ENCODE measurements at places on chromosomes 1 and 21.

- DNase-seq = no peak
Measured at GRCh38 chr1:159914252-159915018, 10.9 kb downstream of the TAGLN2 start.

DNA sequence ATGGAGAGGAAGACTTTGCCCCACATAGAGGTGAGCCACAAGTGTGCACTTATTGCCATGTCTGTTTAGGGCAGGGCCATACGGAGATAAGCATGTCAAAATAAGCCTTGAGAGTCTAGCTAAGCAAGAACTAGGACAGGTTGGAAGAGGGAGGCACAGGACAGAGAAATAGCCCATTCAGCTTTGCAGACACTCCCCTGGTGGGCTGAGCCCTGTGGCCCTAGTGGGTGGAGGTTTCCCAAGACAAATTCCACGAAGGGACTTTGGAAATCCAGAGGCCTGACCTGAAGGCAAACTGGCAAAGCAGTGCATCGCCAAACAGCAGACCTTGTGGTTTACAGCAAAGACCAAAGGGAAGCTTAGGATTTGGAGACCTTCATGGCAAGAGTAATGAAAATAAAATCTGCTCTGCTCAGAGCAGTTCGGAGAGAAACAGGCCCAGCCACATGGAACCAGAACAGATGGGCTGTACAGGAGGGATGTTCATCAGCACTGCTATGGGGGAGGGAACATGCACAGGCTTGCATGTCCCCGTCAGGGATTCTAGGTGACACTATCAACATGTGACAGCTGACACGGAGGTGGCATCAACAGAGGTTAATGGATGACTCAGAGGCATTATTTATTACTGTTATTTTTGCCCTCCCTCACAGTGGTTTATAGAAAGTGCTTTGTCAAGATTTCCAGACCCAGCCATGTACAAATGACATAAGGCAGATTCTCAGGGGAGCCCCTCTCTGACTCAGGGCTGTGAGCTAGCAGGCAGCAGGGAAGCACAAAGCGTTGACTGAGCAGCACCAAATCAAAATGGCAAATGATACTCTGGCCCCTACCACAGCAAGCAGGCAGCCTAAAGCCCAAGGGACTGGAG, 90.1 kb upstream of the IRF2BP2 start:
- DNase-seq = no peak

GRCh38 chr1:111911776-111912515, 77.5 kb downstream of the KCND3 start:
- no peak for DNase-seq

DNA sequence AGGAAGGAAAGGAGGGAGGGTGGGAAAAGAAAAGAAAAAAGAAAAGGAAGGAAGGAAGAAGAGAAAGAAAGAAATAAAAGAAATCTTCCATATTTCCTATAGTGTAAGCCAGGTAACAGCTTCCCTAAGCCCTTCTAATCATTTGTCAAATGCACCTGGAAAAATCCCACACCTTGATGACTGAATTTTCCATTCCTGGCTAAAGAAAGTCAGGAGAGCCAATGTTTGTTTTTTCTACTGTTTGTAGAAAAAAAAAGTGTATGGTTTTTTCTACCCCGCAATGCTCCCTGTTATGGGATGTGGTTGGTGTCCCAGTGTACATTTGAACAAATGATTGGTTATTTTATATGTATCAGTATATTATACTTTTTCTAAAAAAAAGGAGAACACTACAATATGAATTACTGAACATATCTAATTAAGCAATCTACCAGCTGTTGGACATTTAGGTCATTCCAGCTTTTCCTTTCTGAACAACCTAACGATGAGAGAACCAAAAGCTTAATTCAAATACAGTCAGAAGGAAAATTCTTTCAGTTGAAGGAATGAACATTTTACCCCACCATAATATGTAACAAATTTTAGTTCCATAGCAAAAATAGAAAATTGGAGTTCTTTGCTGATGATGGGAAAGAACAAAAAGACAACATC, 355.0 kb downstream of the SETD4 start:
- DNase-seq = no peak

GRCh38 chr21:39882839-39883195, 15.6 kb downstream of the PCP4 start:
- no peak for DNase-seq

DNA sequence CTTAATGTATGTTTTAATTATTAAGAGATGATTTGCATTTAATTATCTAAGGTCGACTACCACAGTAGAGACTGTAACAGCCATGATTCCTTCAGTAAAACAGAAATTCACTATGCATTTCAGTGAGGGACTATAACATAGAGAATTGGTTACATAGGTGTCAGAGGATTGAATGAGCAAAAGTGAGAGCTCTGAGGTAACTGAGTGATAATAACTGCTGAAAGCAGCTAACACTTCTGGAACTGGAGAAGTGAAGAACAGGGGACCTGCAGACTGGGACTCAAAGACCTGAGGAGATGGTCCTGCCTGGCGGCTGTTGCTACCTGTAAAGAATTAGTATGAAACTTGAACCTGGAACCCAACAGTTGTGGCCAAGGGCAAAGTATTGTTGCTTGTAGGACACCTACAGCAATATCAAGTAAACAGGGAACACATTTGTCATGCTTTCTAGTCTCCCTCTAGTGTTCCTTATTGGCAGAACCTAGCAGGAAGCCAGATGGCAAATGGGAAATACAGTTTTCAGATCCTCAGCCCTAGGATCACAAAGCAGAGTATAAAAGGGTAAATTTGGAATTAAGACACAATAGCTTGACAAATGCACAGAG, 110.6 kb downstream of the HS2ST1 start:
- peak; percentile 39 for DNase-seq

- peak; percentile 9 for DNase-seq
Measured at GRCh38 chr1:225445639-225446594, 18.1 kb upstream of the LBR start.

DNA sequence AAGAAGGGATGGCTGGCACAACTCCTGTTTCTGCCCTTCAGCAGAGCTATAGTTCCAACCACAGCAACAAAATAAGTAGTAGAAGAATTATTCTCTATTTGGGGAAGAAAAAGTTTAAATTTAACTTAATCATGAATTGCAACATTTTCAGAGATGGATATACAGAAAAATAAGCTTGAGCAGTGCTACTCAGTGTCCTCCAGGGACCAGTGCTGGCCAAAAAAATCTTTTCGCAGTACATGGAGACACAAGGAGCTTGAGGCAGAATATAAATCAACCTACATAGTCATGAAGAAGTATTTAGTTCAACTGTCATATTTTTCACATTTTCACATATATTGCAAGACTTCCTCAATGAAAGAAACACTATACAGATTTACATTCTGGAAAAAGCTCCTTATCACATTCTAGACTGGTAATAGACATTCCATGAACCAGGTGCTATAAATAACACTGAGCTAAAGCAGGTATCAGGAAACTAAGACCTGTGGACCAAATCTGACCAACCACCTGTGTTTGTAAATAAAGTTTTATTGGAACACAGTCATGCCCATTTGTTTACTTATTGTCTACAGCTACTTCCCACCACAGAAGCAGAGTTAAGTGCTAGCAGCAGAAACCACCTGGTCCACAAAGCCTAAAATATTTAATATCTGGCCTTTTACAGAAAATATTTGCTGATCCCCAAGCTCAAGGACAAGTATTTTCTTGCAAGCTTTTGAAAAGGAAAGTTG, 101.9 kb downstream of the RGS21 start:
- no peak for DNase-seq

DNA sequence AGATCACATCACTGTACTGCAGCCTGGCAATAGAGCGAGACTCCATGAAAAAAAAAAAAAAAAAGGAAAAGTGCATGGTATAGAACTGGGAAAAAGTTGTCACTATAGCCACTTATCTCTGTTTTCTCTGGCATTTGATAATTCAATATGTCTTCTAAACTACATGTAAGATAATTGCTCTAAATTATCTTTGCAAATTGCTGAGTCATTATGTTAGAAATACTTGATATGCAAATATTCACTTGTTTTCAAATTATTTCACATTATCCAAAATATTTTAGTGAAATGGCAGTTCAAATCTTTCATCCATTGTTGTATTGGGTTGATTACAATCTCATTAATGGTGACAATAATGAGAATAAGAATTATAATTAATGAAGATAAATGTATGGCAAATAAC, 1455.1 kb downstream of the KCNT2 start:
- DNase-seq = no peak

GRCh38 chr1:1121611-1122077, 5.8 kb upstream of the C1orf159 start:
- DNase-seq = no peak

DNA sequence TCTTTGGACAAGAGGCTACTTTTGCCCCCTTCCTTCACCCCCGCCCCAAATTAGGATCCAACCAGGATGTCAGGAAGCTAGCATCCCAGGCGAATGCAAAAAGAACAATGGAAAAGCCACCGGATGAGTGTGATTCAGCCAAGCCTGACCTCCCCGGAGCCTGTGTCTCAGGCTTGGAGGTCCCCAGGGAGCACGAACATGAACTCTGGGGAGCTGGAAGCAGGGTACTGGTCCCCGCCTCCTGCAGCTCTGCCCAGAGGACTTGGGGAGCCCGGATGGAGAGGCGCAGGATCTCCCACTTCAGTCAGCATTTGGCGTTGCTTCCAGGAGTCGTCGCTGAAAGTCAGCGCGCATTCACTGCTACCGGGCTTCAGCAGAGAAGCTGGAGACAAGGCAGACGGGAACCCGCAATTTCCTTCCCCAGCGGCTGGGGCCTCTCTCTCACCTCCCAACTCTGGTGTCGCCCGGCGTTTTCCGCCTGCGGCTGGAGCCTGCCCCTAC, 1.8 kb upstream of the TBX15 start:
- DNase-seq = peak; percentile 18

GRCh38 chr1:234845836-234846235, 235.9 kb upstream of the IRF2BP2 start:
- DNase-seq = no peak

DNA sequence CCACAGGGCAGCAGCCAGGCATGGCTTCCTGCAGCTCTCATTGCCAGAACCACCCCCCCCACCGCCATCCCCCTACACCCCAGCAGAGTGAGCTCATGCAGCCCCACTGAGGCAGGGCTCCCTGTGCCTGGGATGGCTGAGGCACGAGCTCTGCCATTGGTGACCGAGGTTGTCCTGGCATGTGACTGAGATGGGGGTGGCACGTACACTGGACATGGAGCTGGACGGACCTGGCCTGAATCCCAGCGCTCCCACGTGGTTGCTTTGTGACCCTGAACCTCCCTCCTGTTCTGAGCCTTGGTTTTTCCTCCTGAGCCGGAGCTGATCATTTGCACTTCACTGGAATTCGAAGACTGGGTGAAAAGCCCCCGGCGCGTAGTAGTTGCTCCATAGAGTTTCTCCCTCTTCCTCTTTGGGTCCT, 28.3 kb downstream of the ALPL start:
- DNase-seq = no peak

DNA sequence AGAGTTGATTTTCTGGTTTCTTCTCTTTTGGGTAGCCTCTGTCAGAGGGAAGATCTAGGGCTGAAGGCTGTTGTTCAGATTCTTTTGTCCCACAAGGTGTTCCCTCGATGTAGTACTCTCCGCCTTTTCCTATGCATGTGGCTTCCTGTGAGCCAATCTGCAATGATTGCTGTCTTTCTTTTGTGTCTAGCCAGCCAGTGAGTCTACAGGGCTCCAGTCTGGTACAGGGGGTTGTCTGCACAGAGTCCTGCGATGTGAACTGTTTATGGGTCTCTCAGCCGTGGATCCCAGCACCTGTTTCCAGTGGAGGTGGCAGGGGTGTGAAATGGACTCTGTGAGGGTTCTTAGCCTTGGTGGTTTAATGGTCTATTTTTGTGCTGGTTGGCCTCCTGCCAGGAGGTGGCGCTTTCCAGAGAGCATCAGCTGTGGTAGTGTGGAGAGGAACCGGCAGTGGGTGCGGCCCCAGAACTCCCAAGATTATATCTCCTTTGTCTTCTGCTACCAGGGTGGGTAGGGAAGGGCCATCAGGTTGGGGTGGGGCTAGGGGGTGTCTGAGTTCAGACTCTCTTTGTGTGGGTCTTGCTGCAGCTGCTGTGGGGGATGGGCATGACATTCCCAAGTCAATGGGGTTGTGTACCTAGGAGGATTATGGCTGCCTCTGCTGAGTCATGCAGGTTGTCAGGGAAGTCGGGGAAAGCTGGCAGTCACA, 81.3 kb upstream of the C21orf91 start:
- DNase-seq = no peak

GRCh38 chr1:228217551-228218344, 9.9 kb downstream of the OBSCN start:
- DNase-seq = no peak

DNA sequence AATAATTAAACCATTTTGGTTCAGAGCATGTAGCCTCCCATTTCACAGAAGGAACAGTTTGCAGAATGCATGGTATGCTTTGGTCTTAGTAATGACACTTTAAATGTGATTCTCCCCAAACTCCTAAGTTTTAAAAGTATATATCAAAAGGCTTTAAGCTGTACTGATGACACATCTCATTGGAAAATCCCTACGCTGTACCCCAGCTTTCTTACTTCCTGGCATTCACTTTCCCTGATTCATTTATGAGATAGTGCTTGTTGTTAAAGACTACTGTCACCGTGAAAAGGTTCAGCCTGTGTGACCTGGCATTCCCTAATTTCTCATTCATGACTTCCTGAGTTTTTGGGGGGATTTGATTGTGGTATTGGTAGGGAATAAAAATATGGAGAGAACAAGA, 53.4 kb downstream of the MPZL1 start:
- DNase-seq = no peak

DNA sequence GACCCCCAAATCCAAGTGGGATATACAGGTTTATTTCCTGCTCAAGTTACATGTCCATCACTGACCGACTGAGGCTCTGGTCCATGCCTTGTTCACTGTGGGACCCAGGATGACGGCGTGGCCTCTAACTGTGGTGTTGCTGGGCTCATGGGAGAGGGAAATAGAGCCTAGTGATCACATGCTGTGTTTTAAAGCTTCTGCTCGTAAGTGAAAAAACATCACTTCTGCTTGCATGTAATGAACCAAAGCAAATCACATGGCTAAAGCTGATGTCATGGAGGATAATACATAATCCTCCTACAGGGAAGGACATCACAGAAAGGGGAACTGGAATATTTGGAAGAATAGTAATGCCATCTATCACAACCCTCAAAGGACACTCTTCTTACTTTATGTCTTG, 107.6 kb downstream of the FASLG start:
- no peak for DNase-seq

GRCh38 chr1:112358798-112359408, 37.1 kb upstream of the CTTNBP2NL start:
- DNase-seq = no peak

DNA sequence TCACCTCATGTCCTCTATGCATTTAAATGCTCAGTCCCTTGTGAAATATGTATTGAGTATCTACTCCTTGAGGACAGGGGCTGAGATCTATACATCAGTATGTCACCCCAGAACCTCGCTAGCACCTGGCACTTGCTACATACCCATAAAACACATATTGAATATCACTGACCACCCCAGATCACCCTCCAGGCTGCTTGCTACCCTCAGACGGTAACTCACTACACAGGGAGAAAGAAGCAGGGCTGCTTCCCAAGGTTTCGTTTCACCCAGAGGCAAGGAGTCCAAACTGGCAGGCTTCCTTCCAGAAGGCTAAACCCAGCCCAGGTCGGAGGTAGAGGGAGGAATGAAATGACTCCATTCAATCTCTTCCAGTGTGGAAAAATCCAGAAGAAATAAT, 8.5 kb downstream of the INKA2 start:
- DNase-seq = no peak
